T-helper 17 cell (primary cell): ENCODE measurements at places on chromosomes 3 and 15.

DNA sequence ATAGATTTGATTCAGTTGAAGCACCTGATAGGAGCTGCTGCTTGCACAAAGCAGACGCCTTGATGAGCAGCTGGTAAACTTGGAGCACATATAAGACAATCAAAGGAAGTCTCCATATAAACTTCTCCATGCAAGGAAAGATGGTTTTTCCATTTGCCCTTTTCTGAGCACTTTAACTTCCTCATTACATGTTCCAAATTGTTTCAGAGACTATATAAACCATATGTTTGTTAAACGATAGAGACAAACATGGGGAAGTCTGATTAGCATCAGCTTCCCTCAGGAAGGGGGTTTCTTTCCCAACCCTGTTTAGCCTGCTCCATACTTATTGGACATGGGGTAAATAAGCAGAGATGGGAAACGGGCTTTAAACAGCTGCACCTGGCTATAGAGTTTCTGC lies 88.0 kb downstream of the DHX36 start:
- no peak for DNase-seq

GRCh38 chr3:132669256-132669777 lies 9.2 kb downstream of the UBA5 start:
- no peak for DNase-seq

GRCh38 chr15:85964471-85964870 lies 115.2 kb upstream of the AGBL1 start:
- DNase-seq: no peak

- no peak for DNase-seq
Measured at GRCh38 chr3:178663201-178663934, 127.1 kb downstream of the KCNMB2 start.

- DNase-seq: no peak
Measured at GRCh38 chr3:58755150-58755549, 88.6 kb upstream of the FAM3D start.

GRCh38 chr3:104604326-104605010 lies 762.2 kb upstream of the ALCAM start:
- DNase-seq: no peak

DNA sequence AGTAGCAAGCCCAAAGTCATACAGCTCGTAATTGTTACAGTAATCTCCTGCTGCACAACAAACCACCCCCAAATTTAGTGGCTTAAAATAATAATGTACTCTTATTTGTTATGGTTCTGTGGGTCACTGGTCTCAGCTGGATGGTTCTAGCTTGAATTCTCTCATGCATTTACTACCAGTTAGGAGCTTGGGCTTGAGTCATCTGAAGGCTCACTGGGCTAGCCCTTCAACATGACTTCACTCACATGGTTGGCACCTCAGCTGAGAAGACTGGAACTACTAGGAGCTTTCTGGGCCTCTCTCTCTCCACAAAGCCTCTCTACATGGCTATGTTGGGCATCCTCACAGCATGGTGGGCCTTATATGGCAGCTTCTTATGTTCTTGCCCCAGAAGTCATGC lies 12.5 kb downstream of the PCOLCE2 start:
- DNase-seq: no peak

- no peak for DNase-seq
Measured at GRCh38 chr15:38541026-38541425, 23.6 kb downstream of the RASGRP1 start.

DNA sequence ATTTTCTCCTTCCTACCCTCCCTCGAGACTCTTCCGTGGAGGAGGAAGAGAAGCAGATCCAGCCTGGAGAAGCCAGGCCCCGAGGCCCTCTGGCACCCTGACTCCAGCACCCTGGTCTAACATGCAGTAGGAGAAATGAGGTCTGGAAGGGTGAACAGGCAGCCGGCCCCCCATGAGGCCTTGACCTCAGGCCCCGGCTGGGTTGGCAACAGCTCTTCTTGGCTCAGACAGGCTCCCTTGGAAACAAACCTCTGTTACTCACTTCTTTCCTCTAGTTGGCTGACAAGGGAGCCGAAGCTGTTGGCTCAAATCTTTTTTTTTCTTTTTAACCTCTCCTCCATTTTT lies 73.4 kb downstream of the CPN2 start:
- DNase-seq: no peak

DNA sequence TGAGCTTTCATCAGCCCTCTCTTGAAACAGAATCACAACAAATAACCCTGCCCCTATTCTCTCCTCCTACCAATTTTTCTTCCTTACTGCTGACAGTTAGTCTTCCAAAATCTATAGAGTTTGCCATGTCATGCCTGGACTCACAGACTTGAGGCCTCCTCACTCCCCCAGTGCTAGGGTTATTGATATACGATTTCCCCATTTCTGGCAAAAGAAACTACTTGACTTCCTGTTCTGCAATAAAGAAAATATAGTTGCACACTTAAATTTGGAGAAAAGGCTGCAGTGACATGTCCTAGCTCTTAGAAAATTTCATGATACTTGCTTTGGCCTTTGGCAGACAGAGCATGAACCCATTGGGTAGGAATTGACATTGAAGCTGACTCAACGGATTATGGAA lies 75.9 kb downstream of the CYP19A1 start:
- DNase-seq: no peak

DNA sequence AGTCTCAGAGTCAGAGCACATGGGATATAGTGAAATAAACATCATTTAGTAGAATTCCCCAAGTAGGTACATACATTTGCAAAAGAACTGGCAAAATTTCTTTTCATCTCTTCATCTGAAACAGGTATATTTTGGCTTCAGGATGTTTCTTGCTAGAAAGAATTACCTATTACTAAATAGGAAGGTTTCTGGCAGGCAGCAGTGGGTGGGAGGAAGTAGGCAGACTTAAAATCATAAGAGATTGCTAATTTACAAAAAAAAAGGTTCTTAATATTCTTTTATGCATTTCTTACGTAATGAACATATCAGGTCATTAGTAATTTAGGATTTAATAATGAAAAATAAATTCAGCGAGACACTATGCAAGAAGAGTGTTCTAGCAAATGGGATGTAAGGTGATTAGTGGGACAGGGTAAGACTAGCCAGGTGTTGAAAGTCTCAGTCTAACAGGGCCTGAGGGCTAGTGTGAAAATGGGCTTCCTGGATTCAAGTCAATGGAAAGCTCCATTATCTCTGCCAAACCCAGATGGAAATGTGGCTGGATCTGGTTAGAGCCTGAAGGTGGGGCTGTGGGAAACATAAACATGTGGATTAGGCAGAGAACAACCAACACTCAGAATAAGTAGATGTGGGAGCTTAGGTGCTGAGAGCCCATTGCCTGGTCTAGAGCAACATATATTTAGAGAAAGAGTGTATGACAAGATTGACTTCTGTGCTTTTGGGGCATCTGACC lies 127.4 kb upstream of the FEZF2 start:
- DNase-seq: no peak

- DNase-seq: no peak
Measured at GRCh38 chr15:61367953-61368352, 138.9 kb upstream of the RORA start.

DNA sequence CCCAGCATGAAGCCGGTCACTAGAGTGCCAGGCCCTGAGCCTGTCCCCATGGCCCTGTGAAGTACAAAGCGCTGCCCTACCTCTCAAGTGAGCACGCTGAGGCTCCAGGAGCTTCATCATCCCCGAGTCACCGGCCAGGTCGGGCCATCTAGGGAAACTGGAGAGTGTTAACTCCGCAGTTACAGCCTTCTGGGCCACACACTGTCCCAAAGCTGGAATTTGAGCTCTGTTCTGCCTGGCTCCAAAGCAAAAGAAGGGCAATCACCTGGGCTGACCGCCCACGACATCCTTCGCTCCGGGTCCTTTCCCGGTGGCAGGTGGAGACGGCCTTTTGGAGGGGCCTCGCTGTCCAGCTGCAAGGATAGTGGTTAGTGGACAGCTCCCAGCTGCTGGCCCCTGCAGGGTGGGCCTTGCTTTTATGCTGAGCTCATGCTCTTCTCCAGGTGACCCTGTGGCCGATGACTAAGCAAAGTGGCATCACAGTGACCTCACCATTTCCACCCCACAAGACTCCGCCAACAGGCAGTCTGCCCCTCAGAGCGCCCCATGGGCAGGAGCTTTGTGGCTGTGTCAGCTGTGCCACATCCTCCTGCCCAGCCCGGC lies 3.5 kb upstream of the MUC4 start:
- DNase-seq: no peak

DNA sequence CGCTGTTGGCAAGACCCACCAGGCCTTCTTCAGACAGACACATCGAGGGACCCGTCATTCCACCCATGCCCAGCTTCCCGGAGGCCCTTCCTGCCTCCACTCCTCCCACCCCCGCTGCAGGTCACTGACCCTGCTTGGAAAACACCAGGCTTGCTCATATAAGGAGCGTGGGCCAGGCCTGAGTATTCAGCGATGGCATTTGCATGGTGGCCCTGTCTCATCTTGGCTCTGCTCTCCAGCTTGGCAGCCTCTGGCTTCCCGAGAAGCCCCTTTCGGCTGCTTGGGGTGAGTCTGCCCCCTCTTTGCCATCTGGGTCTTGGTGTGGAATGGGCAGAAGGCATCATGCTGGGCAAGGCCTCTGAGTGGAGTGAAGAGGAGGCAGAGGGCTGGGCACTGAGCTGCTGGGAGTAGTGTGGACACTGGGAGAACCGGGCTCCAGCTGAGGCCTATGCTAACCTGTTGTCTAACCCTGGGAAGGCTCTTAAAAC lies at the start of gene ITIH3:
Gene ITIH3, plus strand, starts transcription at position 185 of the 488 bp plus-strand sequence. Its CDS starts 8 bp downstream, at position 193.
- DNase-seq: no peak

- DNase-seq: no peak
Measured at GRCh38 chr15:72585476-72586058, 68.9 kb upstream of the GOLGA6B start.

- no peak for DNase-seq
Measured at GRCh38 chr15:43930556-43930955, 103.8 kb downstream of the WDR76 start.

DNA sequence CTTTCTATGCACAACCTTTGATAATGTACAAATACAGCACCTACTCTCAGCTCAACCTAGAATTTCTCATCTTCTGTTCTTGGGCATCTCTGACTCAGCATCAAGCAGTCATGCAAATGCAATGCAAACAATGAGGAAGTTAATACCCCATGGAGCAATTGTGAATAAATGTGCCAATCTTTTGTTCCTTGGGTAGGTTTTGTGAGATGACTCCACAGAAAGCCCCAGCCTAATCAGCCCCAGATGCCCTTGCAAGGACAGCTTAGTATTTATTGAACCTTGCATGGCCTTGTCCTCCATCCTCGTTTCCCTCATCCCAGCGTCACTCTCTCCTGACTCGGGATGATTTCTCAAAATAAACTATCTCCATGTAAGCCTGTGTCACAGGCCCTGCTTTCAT lies 494.7 kb upstream of the NECTIN3 start:
- no peak for DNase-seq

DNA sequence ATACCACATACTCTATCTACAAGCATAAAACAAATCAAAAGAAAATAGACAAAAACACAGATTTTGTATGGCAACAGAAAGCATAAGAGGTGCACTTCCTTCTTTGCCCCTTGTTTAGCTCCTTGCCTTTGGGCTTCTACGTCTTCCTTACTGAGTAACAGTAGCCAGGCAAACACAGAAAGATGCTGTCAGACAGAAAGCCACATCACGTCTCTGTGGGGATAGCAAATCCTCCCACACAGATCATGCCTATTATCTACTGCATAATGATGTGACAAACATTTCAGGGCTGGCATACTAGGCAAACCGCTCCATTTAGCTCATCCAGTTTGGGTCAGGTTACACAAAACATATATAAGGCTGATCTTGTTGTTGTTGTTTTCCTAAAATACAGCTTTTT lies 92.7 kb downstream of the BOC start:
- no peak for DNase-seq

DNA sequence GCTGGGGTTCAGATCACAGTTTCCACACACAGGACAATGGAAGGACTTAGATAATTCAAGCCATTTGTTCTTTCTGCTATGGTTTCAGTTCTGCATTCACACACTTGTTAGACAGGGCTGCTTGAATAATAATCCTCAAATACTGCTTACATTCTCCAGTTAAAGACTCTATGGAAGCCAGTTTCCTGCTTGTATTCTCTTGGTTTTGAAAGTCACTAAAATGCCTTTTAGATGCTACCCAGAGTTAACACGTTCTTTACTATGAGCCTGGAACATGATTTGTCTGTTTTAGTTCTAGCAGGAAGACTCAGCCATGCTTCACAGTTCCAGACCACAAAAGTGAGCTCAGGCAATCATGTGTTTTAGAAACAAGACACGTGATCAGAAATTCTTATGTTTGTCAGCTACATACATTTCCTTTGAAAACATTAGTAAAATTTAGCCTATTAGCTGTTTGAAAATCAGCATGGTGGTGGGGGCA lies 152.4 kb downstream of the LEKR1 start:
- no peak for DNase-seq

DNA sequence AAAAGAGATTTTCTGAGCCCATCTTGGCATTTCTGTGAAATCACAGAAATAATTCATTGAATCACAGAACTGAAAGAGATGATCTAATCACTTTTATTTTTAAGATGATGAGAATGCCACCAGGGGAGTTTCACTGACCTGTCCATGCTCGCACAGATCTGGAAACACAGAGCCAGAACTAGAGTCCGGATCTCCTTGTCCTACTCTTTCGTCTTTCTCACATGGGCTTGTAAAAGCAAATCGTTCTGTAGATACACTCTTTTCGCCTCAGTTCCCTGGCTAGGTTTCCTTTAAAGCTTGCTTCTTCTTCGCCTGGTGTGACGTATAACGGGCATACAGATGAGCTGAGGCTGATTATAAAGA lies 122.5 kb upstream of the SPRED1 start:
- DNase-seq: no peak

GRCh38 chr3:126914226-126914625 lies 68.7 kb upstream of the PLXNA1 start:
- no peak for DNase-seq

GRCh38 chr15:45116482-45117307 lies 2.6 kb downstream of the DUOXA2 start:
- DNase-seq: no peak

GRCh38 chr3:44114142-44114541 lies 127.5 kb upstream of the TOPAZ1 start:
- no peak for DNase-seq

- DNase-seq: no peak
Measured at GRCh38 chr3:5758699-5759098, 571.2 kb downstream of the EDEM1 start.

- DNase-seq: no peak
Measured at GRCh38 chr3:131796111-131796510, 238.7 kb downstream of the CPNE4 start.

- no peak for DNase-seq
Measured at GRCh38 chr3:134992180-134992579, 197.1 kb downstream of the EPHB1 start.

- DNase-seq: no peak
Measured at GRCh38 chr3:28948685-28949084, 332.2 kb upstream of the RBMS3 start.

DNA sequence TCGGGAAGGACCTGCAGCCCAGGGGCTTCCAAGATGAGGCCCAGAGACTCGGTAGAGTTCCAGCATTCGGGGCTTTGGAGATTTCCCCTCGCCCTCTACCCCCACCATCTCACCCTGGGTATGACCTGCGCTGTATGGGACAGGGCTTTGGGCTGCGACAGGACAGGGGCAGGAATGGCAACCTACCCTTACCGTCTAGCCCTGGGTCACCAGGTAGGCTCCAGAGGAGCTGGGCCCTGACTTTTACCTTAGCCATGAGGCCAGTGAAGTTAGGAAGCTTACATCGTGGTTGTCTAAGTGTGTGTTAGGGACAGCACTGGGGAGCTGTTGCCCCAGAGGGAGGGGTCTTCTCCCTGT lies 683 bp downstream of the PPM1M start:
- DNase-seq: no peak

GRCh38 chr3:138449490-138449889 lies 15.1 kb downstream of the ESYT3 start:
- no peak for DNase-seq
